ENCODE measurements at places on chromosomes 2 and 18. TPM values are rescaled to one million over a fixed set of nuclear protein-coding genes. Genes with fewer than 3 reads are reported as not detected.
A peak's percentile ranks its signal among the peaks of the same experiment; 100 is the strongest.

DNA sequence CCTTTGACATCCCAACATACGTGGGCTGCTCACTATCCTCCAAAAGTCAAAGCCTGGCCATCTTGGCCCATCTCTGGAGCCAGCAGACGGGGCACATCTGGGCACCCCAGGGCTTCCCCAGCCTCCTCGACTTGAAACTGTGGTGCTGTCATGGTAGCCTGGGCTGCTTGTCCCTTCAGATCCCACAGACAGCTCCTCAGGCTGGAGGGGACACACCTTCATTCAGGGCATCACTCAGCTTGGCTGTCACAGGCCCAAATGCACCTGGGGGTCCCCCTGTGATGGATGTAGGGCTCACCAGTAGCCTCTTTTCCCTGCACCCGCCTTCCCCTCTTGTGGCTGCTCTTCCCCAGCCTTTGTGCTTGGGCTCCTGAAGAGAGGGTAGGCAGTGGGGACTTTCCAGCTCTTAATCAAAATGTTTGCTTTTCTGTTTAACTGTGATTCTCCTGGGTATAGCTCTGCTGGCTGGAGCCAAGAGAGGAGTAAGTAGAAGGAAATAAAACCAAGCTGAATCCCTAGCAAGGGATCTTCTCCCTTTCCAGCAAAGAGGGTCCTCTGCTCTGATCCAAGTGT is 92.3 kb downstream of the GYPC start:
- no peak for DNase-seq

HAAO gene
- total RNA-seq: 2.4 TPM

GRCh38 chr2:120423167-120423943 is 77.4 kb downstream of the INHBB start:
- DNase-seq: no peak

- DNase-seq: no peak
Observed at GRCh38 chr18:9108911-9109310, 6.4 kb downstream of the NDUFV2 start.

GRCh38 chr2:12442476-12442847 is 274.3 kb upstream of the TRIB2 start:
- no peak for DNase-seq

- no peak for DNase-seq
Observed at GRCh38 chr18:30381826-30382225, 660.7 kb downstream of the DSC3 start.

ASB18 gene
- total RNA-seq: not detected

- DNase-seq: no peak
Observed at GRCh38 chr18:72651033-72651432, 106.9 kb upstream of the CBLN2 start.

DNA sequence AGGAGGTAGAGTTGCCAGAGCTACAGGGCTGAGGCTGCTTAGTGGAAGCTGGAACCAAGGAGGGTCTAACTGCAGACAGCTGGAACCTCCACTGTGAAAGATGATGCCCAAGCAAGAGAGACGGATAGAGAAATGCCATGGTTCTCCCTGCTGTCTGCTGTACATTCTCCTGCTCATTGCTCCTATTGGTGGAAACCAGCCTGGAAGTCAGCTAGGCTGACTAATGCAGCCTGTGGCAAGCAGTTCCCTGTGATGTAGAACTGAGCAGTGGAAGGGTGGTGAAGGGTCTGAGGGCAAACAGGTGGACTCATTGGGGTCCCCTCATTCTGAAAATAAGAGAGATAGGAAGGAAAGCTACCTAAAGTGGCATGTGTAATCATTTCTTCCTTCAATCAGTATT is 563.6 kb downstream of the SLC4A3 start:
- no peak for DNase-seq

IL1A gene
- total RNA-seq: 6.3 TPM

- DNase-seq: no peak
Observed at GRCh38 chr2:229174794-229175496, 96.1 kb downstream of the PID1 start.

GRCh38 chr18:54783139-54783538 is 45.1 kb upstream of the RAB27B start:
- DNase-seq: no peak

GRCh38 chr2:208657468-208657867 is 250.9 kb downstream of the PTH2R start:
- DNase-seq: peak; percentile 0

HYCC2 gene
- 15.5 TPM for total RNA-seq

CRIM1 gene
- total RNA-seq: 46.5 TPM

DNA sequence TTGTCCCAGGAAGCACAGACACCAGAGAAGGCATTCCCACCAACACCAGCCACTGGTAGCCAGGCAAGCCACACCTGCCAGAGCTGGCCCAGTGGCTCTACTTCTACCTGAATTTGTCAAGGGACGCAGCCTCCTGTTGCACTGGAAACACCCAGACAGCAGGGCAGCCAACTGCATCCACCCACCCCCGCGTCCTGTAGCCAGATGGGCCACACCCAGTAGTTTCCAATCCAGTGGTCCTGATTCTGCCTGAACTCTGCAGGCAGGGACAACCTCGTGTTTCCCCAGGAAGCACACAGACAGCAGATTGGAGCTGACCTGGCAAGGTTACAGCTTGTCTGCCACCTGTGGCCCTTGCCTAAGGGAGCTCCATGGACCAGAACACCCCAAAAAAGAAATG is 18.2 kb downstream of the PFN4 start:
- DNase-seq: no peak

DNA sequence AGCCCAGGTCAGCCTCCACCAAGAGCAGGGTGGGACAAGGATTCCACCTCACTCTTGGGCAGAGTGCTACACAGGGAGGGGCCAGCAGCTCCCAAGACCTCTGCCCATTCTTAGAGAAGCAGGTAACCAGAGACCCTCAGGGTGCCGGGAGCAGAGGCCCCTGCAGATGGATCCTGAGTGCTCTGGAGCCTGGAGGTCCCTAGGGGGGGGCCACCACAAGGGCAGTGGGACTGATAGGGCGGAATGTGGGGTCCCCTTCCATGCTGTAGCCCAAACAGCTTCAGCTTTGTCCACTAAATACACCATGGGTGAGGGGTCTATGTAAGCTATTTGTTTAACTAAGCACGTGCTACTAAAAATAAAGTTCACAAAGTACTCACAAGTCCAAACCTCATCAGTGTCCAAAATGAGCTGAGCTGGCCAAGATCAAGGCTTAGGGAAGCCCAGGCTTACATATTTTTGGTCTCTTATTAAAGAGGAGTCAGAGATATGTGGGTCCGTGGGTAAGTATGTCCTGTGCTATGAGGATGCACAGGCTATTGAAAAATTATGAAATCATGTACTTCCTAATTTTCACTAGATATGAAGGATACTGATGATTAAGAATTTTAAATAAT is 21.5 kb upstream of the GPC1 start:
- DNase-seq: no peak

- DNase-seq: peak; percentile 45
Observed at GRCh38 chr2:142582317-142582716, 295.1 kb upstream of the KYNU start.

SLC16A14 gene
- 3.0 TPM for total RNA-seq

C2orf15 gene
- 0.56 TPM for total RNA-seq

DNA sequence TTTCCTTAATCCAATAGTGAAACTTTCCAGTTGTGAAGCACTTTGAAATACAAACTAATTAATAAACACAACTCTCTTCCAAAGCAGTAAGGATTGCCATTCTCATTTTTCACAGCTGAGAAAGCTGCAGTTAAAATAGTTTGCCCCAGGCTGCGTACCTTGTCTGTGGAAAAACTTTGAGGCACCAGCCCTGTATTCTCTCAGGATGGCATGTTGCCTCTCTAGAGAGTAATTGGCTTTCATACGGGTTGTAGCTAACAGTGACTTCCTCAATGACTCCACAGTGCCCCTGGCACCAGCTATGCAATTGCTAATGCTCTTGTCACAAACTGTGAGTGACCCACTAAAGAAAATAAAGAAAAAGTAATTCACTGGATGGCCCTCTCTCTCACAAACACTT is 345.7 kb downstream of the MTX2 start:
- no peak for DNase-seq

GRCh38 chr2:154537843-154538450 is 160.5 kb upstream of the KCNJ3 start:
- no peak for DNase-seq

RPRM gene
- total RNA-seq: not detected

GRCh38 chr18:79626905-79627749 is 52.5 kb upstream of the CTDP1 start:
- no peak for DNase-seq
